ENCODE measurements at places on chromosomes 7 and 10.
A peak's percentile ranks its signal among the peaks of the same experiment; 100 is the strongest.

DNA sequence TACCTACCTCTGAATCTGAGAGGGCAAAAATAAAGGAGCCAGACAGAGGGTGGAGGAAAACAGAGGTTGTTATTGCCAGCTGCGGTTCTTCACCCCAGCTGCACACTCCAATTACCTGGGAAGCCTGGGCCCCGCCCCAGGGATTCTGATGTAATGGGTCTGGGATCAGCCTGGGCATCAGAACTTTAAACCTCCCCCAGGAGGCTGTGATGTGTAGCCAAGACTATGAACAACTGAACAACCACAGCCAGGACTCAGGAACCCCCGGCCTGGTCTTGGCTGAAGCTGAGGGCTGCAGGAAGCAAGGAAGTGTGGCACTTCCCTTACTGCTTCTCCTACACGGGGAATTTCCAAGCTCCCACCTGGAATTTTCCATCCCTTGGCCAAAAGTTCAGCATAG, 89.3 kb downstream of the HIP1 start:
- no peak for DNase-seq

GRCh38 chr10:118282670-118283069, 59.5 kb downstream of the FAM204A start:
- DNase-seq, result no peak

- DNase-seq, result peak; percentile 16
These were observed at the start of gene ABCB4 for GRCh38 chr7:87475359-87476178. TSS of gene ABCB4 (minus strand) at chr7:87475680. CDS start at chr7:87475465, 215 bp downstream.

DNA sequence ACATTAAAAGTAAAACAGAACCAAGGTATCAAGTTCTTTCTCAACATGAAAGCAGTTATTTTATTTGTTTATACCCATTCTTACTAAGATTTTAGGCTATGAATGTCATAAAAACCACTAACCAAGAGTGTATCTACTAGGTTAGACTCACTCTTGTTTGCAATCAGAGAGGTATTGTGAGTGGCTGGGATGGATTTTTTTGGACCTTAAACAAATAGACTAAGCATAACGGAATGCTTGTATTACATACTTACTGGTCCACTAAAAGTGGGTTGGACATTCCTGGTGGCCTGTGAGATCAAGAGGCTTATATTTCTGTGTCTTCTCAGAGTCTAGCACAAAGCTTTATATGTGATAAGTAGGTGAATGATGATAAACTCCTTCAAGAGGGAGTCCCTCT, 32.6 kb upstream of the CBLL1 start:
- DNase-seq, result no peak

- no peak for DNase-seq
These were observed 597.3 kb upstream of the POT1 start for GRCh38 chr7:125526958-125527357.

- no peak for DNase-seq
These were observed 6.3 kb downstream of the POLR2J start for GRCh38 chr7:102472126-102473041.

GRCh38 chr10:20256969-20257368, 440.7 kb downstream of the PLXDC2 start:
- no peak for DNase-seq

- DNase-seq, result no peak
These were observed 415.3 kb downstream of the DNAJB6 start for GRCh38 chr7:157751951-157752673.

DNA sequence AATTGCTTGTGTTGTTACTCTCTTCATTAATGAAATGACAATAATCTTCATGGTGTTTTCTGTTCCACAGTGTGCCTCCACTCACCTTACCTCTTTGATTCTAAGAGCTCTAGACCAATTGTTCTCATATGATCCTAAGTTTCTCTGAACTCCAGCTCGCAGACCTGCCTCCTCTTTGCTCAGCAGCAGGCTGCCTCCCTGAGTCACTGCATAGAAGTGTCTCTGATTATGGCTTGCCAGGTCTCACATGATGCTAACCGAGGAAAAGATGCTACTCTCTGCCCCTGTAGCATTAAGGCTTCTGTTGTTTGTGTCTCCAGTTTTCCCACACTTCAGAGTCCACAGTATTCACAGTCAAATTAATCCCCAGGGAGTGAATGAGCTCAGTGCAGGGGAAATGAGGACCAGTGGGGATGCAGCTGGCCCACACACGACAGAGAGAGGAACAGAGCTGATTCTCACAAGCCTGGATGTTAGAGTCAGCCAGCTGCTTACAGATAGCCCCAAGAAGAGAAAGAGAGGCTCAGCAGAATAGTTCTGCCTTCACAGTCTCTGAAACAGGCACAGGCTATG, 145.9 kb upstream of the EGR2 start:
- DNase-seq, result no peak

GRCh38 chr7:138097064-138097741, 20.9 kb downstream of the AKR1D1 start:
- peak; percentile 38 for DNase-seq

DNA sequence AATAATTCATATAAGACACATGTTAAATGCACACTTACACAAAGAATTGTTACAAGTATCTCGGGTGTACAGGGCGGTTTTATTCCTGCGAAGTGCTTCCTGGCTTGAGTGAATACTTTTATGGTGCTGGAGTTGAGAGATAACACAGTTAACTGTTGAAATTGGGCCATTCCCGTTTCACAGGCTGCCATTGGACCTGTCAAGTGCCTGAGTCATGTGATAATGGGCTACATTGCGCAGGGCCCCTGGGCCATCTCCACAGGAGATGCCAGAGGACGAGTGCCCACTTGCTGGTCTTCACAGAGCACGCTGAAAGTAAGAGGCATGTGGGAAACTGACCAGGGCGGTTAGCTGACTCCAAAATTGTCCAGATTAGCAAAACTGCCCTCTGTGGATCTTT, 4.8 kb downstream of the FBH1 start:
- DNase-seq, result no peak

- DNase-seq, result peak; percentile 72
These were observed 72.0 kb downstream of the SLC37A3 start for GRCh38 chr7:140326116-140326928.

DNA sequence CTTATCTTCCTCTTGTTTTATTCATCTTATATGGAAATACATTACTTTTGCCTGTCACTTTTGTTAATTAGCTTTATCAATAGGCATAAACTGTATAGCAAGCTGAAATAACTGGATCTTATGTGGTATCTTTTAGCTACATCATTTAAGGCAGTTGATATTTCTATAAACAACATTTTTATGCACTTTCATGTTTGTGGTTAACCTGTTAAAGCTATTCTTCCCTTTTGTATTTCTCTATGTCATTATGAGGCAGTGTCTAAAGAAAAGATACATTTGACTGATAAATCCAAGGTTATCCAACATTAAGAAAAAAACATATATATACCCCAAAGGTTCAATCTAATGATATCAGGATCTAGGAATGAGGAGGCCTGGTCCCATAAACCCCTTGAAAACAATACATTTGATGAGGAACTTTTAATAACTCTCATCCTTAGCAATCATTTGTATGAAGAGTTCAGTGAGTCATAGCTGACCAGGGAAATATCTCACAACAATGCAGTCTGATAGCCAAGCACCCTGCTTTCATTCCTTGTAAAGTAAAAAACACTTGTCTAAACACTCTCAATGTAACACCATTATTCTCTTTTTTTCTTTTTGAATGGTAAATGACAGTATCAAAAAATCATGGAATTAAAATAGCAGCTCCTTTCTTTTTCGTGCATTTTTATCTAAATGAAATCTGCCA, 300.9 kb downstream of the NEBL start:
- no peak for DNase-seq

DNA sequence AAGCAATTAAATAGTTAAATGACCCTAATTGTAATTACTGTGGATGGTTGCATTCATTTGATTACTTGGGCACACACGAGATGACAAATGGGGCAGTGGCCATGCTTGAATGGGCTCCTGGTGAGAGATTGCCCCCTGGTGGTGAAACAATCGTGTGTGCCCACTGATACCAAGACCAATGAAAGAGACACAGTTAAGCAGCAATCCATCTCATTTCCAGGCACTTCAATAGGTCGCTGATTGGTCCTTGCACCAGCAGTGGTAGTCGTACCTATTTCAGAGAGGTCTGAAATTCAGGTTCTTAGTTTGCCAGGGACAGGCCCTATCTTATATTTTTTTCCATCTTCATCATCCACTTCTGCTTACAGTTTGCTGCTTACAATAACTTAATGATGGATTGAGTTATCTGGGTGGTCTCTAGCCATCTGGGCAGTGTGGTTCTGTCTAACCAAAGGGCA, 8.3 kb downstream of the PCBD1 start:
- DNase-seq, result peak; percentile 86

DNA sequence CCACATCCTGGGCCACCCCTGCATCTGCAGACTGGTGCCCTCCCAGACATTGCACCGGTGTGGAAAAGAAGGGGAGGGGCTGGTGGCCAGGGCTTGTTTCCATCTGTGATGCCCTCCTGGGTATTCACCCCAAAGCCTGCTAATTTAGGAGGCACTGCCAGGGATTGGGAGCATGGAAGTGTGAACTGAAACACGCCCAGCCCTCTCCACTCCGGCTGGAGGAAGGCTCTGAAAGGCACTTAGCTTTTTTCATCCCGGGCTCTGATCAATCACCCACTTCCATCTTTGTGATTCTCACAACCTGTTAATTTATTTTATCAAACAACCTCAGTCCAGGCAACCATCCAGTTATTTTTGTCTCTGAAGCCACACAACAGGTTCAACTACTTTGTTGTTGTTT, 20.9 kb upstream of the CPXM2 start:
- DNase-seq, result no peak

GRCh38 chr7:77710067-77710466, 13.8 kb downstream of the RSBN1L start:
- no peak for DNase-seq

GRCh38 chr10:2051108-2051507, 313.8 kb upstream of the ADARB2 start:
- DNase-seq, result no peak

DNA sequence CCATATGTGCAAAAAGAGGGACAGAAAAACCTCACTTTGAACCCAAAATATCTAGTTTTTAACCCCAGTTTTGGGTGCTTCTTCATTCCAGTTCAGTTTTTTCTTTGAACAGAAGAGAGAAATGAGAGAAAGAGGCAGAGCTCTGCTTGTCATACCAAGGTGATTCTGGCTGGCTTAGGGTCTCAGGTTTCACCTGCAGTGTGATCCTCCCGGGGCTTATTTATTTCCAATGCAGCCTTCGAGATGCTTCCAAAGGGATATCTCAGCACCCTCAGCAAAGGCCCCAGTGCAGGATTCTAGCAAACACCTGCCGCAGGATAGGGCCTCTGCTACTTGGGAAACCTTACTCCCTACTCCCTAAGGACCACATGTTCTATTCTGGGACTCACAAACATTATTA, 131.3 kb downstream of the WDR11 start:
- DNase-seq, result no peak

GRCh38 chr7:51222916-51223315, 93.7 kb downstream of the COBL start:
- no peak for DNase-seq

DNA sequence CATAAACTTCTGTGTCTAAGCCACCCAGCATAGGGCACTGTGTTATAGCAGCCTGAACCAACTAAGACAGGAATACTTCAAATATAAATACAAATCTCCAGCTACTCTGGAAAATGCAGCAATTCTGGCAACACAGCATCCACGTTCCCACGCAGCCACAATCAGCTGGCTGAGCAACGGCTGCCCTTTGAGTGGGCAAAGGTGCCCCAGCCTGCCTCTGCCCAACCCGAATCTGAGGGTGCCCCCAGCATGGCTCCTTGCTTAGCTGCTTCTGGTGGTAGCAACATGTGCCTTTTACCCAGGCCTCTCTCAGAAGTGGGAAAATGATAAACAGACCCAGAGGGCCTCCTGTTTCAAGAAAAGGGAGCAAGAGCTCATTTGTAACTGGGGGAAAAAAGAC, 12.0 kb downstream of the DRGX start:
- no peak for DNase-seq

GRCh38 chr7:44711528-44711927, 37.1 kb upstream of the ZMIZ2 start:
- no peak for DNase-seq

GRCh38 chr10:49610114-49610457, at the start of gene SLC18A3:
TSS of gene SLC18A3 (plus strand) at chr10:49610310. CDS start at chr10:49610741, 431 bp downstream.
- DNase-seq, result no peak

- no peak for DNase-seq
These were observed 34.1 kb downstream of the DNAJB9 start for GRCh38 chr7:108603656-108604306.

DNA sequence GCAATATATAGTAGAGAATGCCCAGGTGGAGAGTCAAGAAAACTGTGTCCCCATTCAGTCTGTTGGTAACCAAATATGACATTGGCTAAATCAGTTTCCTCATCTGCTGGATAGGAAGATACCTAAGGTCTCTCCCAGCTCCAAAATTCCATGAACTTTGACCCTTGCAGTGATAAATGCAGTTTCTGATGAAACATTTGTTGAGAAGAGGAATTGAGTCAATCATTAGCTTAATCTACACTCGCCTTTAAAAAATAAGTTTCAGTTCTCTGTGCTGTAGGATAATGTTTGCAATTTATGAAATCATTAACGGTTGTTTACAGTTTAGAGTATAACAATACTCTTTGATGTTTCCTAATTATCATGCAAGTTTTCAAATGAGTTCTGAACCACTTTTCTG, 38.0 kb upstream of the SLC25A13 start:
- no peak for DNase-seq

GRCh38 chr10:84138478-84139125, 707 bp upstream of the GHITM start:
- DNase-seq, result peak; percentile 83

- no peak for DNase-seq
These were observed 21.5 kb downstream of the C10orf53 start for GRCh38 chr10:49700997-49701396.

DNA sequence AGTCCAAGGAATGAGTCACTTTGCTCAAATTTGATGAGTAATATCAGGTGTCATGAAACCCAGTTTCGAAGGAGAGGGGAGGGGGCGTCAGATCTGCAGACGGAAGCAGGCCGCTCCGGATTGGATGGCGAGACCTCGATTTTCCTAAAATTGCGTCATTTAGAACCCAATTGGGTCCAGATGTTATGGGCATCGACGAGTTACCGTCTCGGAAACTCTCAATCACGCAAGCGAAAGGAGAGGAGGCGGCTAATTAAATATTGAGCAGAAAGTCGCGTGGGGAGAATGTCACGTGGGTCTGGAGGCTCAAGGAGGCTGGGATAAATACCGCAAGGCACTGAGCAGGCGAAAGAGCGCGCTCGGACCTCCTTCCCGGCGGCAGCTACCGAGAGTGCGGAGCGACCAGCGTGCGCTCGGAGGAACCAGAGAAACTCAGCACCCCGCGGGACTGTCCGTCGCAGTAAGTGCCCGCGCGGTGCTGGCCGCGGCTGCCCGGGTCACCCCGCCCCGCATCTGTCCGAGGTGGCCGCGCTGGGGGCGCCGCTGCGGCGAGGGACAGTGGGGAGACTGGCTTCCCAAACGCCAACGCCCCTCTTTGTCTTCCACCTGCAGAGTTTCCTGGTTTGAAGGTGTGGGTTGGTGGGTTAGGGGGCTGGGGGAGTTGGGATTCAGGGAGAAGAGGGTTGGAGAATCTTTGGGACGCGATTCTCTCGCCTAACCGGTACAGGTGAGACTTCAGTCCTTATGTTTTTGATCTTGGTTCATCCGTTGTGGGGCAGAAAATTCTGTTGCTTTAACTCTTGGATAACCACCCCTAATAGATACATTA, at the start of gene TAC1:
TAC1 (plus strand) TSS at position 351 of the 829 bp plus-strand sequence. CDS start 527 bp downstream, outside the sequence.
- peak; percentile 20 for DNase-seq

Measured in activated CD4-positive, alpha-beta T cell treated with anti-CD3 and anti-CD28 coated beads for 36 hours (primary cell).